ENCODE measurements at places on chromosomes 12 and 14. TPM values are rescaled to one million over a fixed set of nuclear protein-coding genes. Genes with fewer than 3 reads are reported as not detected.

CLEC1B gene
- total RNA-seq = not detected

RAD9B gene
- total RNA-seq = 0.91 TPM

RIPK3 gene
- 36.5 TPM for total RNA-seq

TGFB3 gene
- total RNA-seq = 2.0 TPM

SLC39A5 gene
- 0.58 TPM for total RNA-seq

PIK3C2G gene
- total RNA-seq = not detected

ALDH2 gene
- 0.50 TPM for total RNA-seq

LRP1 gene
- 1.3 TPM for total RNA-seq

LBHD2 gene
- not detected for total RNA-seq

EAPP gene
- total RNA-seq = 40.2 TPM

GRIP1 gene
- 0.86 TPM for total RNA-seq

FGF23 gene
- total RNA-seq = not detected

LRRK2 gene
- not detected for total RNA-seq

GLTP gene
- 21.4 TPM for total RNA-seq

SCN8A gene
- 0.43 TPM for total RNA-seq

PLCZ1 gene
- not detected for total RNA-seq

PPTC7 gene
- total RNA-seq = 28.9 TPM

SLC5A8 gene
- not detected for total RNA-seq

ADCY4 gene
- total RNA-seq = 3.8 TPM

ANG gene
- total RNA-seq = 1.2 TPM

DLGAP5 gene
- total RNA-seq = 67.1 TPM

HOMEZ gene
- total RNA-seq = 13.4 TPM

CLEC2B gene
- total RNA-seq = 90.5 TPM

DTD2 gene
- total RNA-seq = 15.2 TPM

KRT85 gene
- not detected for total RNA-seq

CHGA gene
- total RNA-seq = not detected

SLC7A8 gene
- 0.22 TPM for total RNA-seq

EIF2S3B gene
- total RNA-seq = 2.6 TPM

SYNE3 gene
- 101 TPM for total RNA-seq

TAS2R8 gene
- not detected for total RNA-seq

RD3L gene
- not detected for total RNA-seq

KRT86 gene
- total RNA-seq = 0.18 TPM

GPRC5D gene
- total RNA-seq = 0.83 TPM

NANOG gene
- not detected for total RNA-seq

TUBA1C gene
- total RNA-seq = 167 TPM

PTPRO gene
- total RNA-seq = 18.8 TPM

FLVCR2 gene
- 1.3 TPM for total RNA-seq

DHH gene
- 0.10 TPM for total RNA-seq

KLRD1 gene
- total RNA-seq = 1.5 TPM

CPNE8 gene
- total RNA-seq = 2.8 TPM

TMEM132C gene
- not detected for total RNA-seq

KLHL33 gene
- 0.19 TPM for total RNA-seq

ASCL1 gene
- total RNA-seq = not detected

WDHD1 gene
- 26.3 TPM for total RNA-seq

AQP6 gene
- not detected for total RNA-seq

NDRG2 gene
- 10.9 TPM for total RNA-seq

FAIM2 gene
- total RNA-seq = not detected
